ENCODE measurements at places on chromosomes 11 and 22. TPM values are rescaled to one million over a fixed set of nuclear protein-coding genes. Genes with fewer than 3 reads are reported as not detected.

GRCh38 chr11:118290923-118291322, 13.6 kb upstream of the CD3E start:
- no peak for DNase-seq

- DNase-seq = no peak
These were observed 438.0 kb downstream of the KCNA4 start for GRCh38 chr11:29578806-29579205.

GRCh38 chr11:111097191-111097590, 148.3 kb upstream of the POU2AF2 start:
- no peak for DNase-seq

DNA sequence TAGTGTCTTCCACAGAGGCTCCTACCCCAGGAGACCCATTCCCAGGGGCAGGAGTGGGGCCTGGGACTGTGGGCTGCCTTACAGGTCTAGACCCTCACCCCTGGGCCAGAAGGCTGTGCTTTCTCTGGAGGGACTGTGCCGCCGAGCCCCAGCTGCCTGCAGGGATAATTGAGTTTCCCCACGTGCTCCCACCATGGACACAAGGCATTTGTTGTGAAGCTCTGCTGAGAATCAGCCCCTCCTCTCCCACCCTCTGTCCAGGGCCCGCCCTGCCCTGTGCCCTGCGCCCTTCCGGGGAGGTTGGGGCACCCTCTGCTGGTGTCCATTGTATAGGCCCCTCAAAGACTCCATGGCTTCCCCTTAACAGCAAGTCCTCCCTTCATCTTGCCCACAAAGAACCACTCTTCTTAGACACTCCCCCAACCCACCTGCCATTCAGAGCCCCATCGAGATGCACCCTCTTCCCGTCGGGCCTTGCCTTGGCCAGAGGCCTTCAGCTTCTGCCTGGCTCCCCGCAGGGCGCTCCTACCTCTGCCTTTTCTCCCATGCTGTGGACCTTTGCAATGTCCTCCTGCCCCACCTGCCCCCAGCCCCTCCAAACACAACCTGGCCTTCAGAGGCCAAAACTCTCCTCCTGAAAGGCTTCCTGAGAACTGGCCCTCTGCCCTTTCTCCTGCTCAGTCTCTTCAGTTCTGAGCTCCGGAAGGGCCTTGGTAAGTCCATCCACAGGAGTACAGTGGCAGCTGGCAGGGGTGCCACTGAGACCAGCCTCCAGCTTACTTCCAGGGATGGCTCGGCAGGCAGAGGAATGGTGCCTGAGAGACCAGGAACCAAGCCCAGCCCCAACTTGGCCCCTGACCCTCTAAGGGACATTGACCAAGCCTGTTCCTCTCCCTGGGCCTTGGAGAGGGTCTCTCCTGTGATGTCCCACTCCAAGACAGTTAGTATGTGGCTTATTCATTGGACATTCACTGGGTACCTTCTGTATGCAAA, 22.4 kb downstream of the DUSP8 start:
- DNase-seq = no peak

ADAMTS15 gene
- 54.9 TPM for polyA plus RNA-seq

DNA sequence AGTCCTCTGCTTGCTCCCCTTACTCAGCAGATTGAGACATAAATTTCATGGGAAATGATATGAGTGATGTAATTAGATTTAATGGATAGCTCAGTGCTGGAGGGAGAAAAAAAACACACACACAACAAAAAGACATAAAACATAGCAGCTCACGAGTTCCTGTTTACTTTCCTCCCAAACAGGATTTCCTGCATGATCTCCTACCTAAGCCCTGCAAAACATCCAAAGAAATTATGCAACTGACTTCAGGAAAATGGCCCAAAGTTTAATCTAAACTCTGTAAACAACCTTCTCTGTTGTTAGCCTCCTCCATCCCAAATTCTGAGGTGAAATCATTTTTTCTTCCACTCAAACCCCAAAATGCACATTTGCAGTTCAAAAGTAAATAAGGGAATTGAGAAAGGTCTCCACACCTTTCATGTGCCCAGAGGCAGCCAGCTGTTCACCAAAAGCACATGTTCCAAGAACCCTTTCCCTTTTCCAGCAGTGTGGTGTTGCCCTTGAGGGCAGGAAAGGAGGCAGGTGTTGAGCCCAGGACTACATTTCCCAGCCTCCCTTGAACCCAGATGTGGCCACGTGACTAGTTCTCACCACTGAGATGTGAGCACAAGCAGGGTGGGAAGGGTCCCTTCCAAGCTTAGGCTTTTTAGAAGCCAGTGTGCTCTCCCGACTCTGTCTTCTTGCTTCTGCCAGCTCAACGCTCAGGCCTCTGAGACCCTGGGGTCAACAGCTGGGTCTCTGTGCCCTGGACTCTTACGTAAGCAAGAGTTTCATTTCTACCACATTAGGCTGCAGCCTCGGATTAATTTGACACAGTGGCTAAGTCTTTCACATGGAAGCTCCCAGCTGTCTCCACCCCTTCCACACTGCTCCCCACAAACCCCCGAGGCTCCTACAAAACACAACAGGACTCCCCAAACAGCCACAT, 301.2 kb downstream of the CTTN start:
- DNase-seq = no peak

GRCh38 chr11:88317536-88317935, 20.0 kb downstream of the CTSC start:
- no peak for DNase-seq

PRR33 gene
- 0.29 TPM for polyA plus RNA-seq

DNA sequence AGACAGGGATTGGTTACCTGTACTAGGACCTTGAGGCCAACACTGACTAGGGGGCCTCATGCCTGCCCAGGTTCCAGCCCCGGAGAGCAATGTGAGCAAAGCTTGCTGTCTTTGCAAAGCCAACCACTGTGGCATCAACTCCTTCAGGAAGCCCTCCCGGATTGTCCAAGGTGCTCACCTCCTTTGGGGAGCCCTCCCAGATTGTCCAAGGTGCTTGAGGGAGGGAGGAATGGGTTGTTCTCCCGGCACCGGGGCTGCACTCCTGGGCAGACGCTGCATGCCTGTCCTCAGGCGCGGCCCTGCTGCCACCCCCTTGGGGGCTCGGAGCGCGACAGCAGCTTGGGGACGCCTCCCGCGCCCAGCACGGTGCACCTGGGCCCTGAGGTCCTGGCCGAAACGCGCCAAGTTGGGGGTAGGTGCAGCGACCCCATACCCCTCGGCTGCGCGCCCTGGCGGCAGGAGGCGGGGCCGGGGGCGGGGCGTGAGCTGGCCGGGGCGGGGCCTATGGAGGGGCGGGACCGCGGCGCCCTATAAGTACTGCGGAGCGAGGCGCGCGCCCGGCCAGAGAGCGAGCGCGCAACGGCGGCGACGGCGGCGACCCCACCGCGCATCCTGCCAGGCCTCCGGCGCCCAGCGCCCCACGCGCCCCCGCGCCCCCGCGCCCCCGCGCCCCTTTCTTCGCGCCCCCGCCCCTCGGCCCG, at the start of gene CD81:
TSS of gene CD81 (plus strand) at position 560 of the 701 bp plus-strand sequence. CDS start 240 bp downstream, outside the sequence.
- no peak for DNase-seq

DNA sequence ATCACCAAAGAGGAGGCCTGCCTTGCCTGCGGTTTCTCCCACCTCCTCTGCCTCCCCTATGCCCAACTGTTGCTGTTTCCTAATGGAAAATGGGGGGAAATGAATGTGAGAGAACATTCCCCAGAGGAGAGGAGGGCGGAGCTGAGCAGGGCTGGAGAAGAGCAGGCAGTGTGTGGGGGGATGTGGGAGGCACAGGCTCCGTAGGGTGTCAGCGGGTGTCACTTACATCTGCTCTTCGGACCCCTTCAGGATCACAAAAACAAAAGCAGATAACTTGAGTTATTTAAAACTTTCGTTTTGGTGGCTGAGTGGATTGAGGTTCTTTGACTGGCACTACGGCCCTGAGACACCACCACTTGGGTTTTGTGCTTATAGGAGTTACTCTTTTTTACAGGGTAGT, 93.8 kb downstream of the CEP164 start:
- no peak for DNase-seq

DNA sequence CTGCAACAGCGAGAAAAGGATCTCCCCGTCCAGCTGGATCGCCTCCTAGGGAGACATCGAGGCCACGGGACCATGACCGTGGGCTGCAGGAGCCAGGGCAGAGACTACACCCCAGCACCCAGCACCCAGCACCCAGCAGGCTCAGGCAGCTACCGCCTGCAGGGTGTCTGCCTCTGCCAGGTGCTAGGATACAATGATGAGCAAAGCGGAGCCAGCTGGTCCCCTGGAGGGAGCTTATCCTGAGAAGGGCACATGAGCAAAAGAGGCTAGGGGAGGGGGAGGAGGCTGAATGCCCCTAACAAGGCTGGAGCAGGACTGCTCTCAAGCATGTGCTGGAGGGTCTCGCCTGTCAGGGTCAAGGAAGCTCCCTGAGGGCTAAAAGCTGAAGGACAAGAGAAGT, 4.8 kb upstream of the CASTOR1 start:
- DNase-seq = no peak

CYTH4 gene
- polyA plus RNA-seq = 3.6 TPM

VSTM5 gene
- 1.4 TPM for polyA plus RNA-seq

GRCh38 chr22:39931251-39931650, 28.9 kb upstream of the TMA7B start:
- DNase-seq = no peak

GRCh38 chr22:46104170-46104880, 46.0 kb upstream of the PPARA start:
- DNase-seq = no peak

DNA sequence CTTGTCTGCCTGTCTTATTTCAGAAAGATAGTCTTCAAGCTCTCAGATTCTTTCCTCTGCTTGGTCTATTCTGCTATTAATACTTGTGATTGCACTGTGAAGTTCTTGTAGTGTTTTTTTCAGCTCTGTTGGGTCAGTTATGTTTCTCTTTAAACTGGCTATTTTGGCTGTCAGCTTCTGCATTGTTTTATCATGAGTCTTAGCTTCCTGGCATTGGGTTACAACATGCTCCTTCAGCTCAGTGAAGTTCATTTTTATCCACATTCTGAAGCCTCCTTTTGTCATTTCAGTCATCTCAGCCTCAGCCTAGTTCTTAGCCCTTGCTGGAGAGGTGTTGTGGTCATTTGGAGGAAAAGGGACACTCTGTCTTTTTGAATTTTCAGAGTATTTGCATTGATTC, 15.5 kb upstream of the DEPDC7 start:
- DNase-seq = no peak

- no peak for DNase-seq
These were observed 5.4 kb upstream of the C11orf86 start for GRCh38 chr11:66969584-66970225.

All from renal cortex interstitium (tissue), 15 donors.